ENCODE measurements at places on chromosomes 3 and 15.
A peak's percentile ranks its signal among the peaks of the same experiment; 100 is the strongest.

DNA sequence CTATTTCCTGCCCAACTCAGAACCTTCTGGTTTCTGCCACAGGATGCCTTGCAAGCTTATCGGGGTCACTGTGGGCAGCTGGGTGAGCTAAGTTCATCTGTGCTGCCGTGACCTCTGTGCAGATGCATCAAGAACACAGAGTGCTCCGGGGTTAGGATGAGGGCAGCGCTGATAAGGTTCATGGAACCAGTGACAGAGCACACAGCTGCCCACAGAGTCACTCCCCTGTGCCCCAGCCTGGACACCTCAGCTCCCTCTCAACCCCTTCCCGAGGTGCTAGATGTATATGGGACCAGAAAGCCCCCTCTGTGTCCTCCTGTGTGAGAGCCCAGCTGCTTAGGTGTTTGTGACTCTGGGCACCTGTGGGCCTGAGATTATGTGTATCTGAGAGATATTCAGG, 15.8 kb upstream of the ALAS1 start:
- DNase-seq = no peak

DNA sequence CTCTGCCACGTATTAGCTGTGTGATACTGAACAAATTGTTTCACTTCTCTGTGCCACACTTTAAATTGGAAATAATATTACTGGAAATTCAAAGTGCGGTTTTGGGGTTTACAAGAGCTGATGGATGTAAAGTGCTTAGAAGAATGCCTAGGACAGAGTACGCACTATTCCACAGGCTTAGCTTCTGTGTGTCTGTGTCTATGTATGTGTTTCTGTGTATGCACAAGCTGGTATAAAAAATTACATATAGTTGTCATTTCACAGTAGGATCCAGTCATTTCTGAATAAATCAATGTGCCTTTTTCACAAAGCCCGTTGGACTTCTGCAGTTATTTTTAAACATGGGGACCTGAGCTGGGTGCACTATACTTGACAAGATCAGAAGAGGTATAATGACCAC, 370.4 kb downstream of the TUSC7 start:
- no peak for DNase-seq

- peak; percentile 8 for DNase-seq
Measured at GRCh38 chr15:91407269-91407889, 307.3 kb downstream of the SV2B start.

DNA sequence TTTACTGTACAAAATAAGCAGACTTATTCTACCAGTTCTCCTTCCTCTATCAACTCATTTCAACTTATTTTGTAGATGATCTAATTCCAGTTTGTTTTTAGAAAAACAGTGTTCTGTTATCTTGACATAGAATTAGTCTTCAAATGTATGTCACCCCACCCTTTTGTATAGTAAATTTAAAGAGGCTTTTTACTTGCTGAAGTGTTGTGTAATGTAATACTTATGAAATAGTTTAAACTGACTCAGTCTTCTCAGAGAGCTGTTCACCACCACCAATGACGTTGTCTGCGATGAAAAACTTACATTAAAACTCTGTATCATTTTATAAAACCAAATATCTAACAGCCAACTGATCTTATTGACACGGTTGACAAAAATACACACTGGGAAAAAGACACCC, 82.9 kb downstream of the RAP2B start:
- DNase-seq = no peak

GRCh38 chr3:190886945-190887344, 24.5 kb upstream of the GMNC start:
- no peak for DNase-seq

GRCh38 chr15:85618956-85619491, 175.7 kb downstream of the KLHL25 start:
- peak; percentile 66 for DNase-seq

DNA sequence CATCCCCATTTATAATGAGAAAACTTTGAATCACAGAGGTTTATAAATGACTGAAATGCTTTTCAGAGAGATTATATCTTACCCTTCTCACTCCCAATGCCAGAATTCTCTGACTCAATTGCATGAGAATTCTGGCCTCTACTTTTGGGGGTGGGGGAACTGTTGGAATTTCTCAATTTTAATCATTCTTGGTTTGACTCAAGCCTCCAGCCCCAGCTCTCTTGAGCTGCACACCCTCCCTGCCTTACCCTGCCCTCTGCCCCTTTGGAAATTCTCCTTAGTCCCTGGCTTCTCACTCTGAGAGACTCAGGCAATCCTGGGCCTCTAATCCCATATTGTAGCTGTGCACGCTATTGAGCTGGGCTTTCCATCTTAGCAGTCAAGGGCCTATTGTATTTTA, 44.2 kb downstream of the ZNF589 start:
- DNase-seq = no peak

GRCh38 chr15:63195569-63196015, 6.2 kb downstream of the RAB8B start:
- DNase-seq = no peak

DNA sequence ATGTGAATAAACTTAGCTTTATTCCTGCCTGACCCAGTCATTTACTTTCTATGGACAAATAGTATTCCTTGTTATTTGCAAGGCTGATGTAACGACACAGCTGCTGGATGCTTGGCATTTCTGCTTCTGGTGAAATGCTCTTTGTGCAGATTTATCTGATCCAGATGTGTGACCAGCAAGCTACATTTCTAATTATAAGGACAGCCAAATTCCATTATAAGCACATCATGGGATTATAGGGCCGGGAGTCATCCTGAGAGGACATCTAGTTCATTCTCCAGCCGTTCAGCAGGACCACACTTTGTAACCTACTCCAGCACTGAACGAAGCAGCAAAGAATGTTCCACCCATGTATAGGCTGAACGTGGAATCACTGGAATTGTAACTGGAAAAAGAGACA, 42.9 kb downstream of the FNDC3B start:
- DNase-seq = peak; percentile 49

GRCh38 chr3:9785602-9786001, 6.7 kb downstream of the TADA3 start:
- DNase-seq = no peak

GRCh38 chr3:119856695-119857094, 74.8 kb downstream of the NR1I2 start:
- DNase-seq = no peak

DNA sequence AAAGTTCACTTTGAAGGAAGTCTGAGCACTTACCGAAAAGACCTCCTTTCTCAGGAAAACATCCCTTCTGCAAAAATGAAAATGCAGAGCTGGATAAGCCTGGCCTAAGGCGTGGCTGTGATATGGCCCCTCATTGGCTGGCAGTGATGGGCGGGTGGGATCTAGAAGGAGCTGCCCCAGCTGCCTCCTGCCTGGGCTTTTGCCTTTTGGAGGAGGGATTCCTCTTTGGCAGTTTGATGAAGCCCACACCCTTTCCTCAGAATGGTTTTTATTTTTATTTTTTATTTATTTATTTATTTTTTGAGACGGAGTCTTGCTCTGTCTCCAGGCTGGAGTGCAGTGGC, 4.0 kb upstream of the DZIP1L start:
- no peak for DNase-seq

DNA sequence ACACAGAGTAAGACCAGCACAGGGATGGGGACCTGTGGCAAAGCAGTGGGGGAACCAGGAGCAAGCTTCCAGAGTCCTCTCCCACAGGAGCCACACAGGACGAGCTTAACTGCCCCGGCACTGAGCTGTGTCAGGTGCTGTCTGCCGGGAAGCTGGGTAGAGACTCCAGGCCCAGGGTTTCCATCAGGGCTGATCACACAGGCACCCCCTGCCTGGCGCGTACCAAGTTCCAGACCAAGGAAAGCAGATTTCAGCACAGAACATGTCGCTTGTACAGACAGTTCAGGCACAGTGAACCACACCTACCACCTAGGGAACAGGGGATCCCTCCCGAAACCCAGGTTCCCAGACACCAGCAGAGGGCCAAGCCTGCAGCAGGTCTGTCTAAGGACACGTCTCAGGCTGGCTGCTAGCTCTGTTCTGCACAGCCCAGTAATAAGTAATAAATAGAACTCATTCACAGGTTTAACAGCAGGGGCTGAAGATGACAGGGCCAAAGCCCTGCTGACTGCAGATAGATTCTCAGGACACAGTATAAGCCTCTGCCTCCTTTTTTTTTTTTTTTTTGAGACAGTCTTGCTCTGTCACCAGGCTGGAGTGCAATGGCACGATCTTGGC, 30.2 kb upstream of the OCA2 start:
- no peak for DNase-seq

DNA sequence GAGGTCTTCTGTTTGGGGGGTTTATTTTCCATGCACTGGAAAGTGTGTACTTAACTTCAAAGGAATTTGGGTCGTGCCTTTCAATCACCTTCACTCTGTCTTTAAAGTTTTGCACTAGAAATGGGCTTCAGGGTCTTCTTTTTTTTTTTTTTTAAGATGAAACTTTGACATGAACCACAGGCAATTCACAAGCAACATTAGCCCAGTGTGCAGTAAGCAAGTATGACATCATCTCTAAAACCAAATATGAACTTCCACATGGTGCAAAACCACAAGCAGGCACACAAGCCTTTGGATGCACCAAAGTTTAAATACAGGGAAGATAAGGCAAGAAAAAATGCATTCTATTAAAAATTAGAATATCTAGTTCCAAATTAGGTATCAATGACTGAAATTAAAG, 381.9 kb downstream of the ERC2 start:
- no peak for DNase-seq

DNA sequence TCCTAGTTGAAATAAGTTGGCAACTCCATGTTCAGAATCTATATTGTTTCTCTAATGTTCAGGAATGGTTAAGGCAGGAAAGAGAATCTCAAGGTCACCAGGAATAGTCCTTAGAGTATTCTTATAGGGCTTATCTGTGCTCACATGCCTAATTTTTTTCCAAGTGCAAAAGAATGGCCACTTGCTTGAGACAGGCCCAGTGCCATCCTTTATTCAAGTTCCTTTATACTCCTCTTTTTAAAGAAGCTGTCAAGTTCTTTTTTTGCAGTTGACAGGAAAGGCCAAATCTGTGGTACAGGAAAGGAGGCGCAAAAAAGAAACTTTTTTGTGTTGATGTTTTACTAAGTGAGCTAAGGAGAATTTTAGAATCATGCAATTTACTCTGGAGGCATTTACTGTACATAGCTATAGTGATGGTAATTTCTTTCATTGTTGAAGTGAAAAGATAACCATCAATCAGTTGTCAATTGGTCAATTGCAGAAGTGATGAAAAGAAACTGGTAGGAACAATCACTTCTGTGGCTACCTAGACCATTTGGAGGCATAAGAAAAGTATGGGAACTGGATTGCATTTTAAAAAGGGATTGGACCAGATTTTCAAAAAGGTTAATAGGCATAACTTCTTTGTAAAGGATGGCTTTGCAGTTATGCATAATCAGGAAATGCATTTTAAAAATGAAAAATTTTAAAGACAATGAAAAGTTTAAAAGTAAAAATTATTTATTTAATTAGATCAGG, 102.5 kb upstream of the SOX2 start:
- DNase-seq = peak; percentile 63

- DNase-seq = no peak
Measured at GRCh38 chr3:28386049-28386448, 37.4 kb upstream of the AZI2 start.

GRCh38 chr3:152039887-152040286, 166.4 kb downstream of the SUCNR1 start:
- DNase-seq = no peak

- no peak for DNase-seq
Measured at GRCh38 chr3:46293035-46293724, 50.9 kb downstream of the CCR3 start.

GRCh38 chr15:93154666-93155065, 65.7 kb upstream of the RGMA start:
- DNase-seq = no peak

GRCh38 chr3:72442759-72443158, 405.5 kb downstream of the SHQ1 start:
- no peak for DNase-seq

GRCh38 chr15:39752991-39753390, 29.6 kb downstream of the FSIP1 start:
- no peak for DNase-seq

DNA sequence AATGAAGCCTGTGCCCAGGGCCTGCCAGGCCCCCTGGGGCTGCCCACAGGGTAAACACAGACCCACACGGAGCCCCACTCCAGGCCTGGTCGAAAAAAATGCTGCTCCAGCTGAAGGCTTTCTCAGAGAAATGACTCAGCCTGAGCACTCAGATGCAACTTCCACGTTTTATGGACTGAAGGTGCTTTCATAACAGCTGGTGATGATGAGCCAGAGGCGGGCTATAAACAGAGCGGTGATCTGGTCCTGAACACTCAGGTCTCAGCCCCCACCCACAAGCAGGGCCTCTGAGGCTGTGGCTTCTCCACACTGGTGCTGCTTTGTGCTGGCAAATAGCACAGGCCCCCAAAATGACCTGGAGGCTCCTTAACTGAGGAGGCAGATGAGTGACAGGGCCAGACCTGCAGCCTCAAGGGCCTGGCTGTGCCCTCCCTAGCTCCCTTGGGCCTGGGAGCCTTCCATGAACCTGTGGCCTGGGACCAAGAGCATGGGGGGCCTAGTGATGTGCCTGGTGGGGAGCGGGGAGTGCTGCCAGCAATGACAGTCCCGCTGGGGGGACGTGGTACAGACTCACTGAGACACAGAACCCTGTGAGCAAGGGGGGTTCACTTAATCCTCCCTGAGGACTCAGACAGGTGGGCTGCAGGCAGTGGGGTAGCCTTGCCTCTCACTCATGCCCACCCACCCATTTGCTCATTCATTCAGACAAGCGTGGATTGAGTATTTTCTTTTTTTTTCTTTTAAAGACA, 23.0 kb upstream of the FURIN start:
- DNase-seq = no peak

DNA sequence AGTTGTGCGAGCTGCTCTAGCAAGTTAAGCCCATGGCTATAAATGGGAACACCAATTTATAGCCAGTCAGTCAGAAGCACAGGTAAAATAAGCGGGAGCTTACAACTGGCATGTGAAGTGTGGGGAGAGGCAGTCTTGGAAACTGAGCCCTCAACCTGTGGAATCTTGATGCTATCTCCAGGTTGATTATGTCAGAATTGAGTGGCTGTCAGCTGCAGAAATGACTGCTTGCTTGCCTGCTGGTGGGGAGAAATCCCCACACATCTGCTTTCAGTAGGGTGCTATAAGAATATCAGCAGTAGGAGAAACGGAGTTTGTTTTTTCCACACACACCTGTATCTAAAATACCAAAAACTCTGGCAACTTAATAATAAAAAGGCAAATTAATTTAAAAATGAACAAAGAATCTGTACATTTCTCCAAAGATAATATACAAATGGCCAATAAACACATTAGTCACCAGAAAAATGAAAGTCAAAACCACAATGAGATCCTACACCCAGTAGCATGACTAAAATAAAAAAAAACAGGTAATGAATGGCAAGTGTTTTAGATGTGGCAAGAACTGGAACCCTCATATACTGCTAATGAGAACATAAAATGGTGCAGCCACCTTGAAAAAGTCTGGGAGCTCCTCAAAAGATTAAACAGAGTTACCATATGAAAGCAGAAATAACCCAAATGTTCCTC, 26.0 kb upstream of the MAP4 start:
- DNase-seq = no peak

- no peak for DNase-seq
Measured at GRCh38 chr3:122640437-122640999, 40.1 kb upstream of the PARP14 start.

GRCh38 chr3:45927881-45928280, 15.4 kb upstream of the CXCR6 start:
- no peak for DNase-seq

Measured in pons (tissue), 1 donor.